Right ventricle myocardium inferior (tissue), 1 donor: ENCODE measurements at places on chromosomes 4 and X. TPM values are rescaled to one million over a fixed set of nuclear protein-coding genes. Genes with fewer than 3 reads are reported as not detected.

The IBSP gene
- total RNA-seq, result not detected

The PRSS12 gene
- total RNA-seq, result not detected

The FAM133A gene
- not detected for total RNA-seq

The MMGT1 gene
- 22.4 TPM for total RNA-seq

The HAUS3 gene
- 7.7 TPM for total RNA-seq

The NUDT10 gene
- total RNA-seq, result 0.19 TPM

The HSFX4 gene
- not detected for total RNA-seq

The DEFB131A gene
- not detected for total RNA-seq

The BCORL1 gene
- total RNA-seq, result 11.3 TPM

The FRMD7 gene
- not detected for total RNA-seq

The NMU gene
- total RNA-seq, result not detected

The BGN gene
- total RNA-seq, result 42.2 TPM

The GABRQ gene
- not detected for total RNA-seq

The TBX22 gene
- total RNA-seq, result 0.38 TPM

The RPS6KA6 gene
- total RNA-seq, result 0.32 TPM

The RNF150 gene
- total RNA-seq, result 56.1 TPM

The CT45A5 gene
- total RNA-seq, result not detected

The KLHL15 gene
- total RNA-seq, result 6.8 TPM

The MAGEA2 gene
- not detected for total RNA-seq

The TLR2 gene
- total RNA-seq, result 4.4 TPM

The PCYT1B gene
- not detected for total RNA-seq

The STOX2 gene
- 9.9 TPM for total RNA-seq

The SPANXA2 gene
- total RNA-seq, result not detected

The SCRG1 gene
- total RNA-seq, result 0.76 TPM

The TCEAL8 gene
- total RNA-seq, result 38.0 TPM

The GYG2 gene
- total RNA-seq, result 1.5 TPM

The POU3F4 gene
- not detected for total RNA-seq

The PAGE1 gene
- total RNA-seq, result not detected

The HAND2 gene
- 151 TPM for total RNA-seq
